ENCODE measurements at places on chromosomes 16 and 17.

GRCh38 chr17:72955391-72956140 lies 136.9 kb downstream of the SLC39A11 start:
- no peak for DNase-seq

- DNase-seq = no peak
These were observed 67.3 kb downstream of the OR1D5 start for GRCh38 chr17:2995886-2996809.

DNA sequence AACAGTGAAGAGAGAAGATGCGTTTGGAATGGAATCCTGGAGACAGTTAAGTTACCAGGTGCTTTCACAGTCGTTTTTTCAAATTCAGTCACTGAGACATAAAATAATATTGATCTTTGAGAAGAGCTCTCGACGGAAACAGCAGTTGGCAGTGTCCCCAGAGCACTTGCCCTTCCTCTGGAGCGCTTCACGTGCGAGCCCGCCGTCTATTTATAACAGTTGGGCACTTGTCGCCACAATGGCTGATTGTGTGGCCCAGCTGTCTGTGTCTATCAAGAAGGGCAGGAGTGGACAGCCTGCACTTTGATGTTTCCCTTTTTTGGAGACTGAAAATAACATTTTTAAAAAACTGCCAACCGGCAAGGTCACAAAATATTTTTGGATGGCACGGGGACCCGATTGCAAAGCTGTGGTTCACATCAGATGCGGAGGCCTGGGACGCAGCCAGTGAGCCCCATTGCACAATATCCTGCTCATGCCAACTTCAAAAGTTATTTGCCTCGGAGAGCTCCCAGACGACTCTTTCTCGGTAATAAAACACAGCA lies 62.9 kb downstream of the ADCY9 start:
- peak; percentile 20 for DNase-seq

GRCh38 chr16:8760021-8760420 lies 37.4 kb downstream of the TMEM186 start:
- peak; percentile 33 for DNase-seq

- peak; percentile 62 for DNase-seq
These were observed at the start of gene NECAB2 for GRCh38 chr16:83967838-83968305. TSS of gene NECAB2 (plus strand) at chr16:83968244. CDS start at chr16:83968649, 405 bp downstream.
